ENCODE measurements at places on chromosomes 3 and 15. TPM values are rescaled to one million over a fixed set of nuclear protein-coding genes. Genes with fewer than 3 reads are reported as not detected.

DNA sequence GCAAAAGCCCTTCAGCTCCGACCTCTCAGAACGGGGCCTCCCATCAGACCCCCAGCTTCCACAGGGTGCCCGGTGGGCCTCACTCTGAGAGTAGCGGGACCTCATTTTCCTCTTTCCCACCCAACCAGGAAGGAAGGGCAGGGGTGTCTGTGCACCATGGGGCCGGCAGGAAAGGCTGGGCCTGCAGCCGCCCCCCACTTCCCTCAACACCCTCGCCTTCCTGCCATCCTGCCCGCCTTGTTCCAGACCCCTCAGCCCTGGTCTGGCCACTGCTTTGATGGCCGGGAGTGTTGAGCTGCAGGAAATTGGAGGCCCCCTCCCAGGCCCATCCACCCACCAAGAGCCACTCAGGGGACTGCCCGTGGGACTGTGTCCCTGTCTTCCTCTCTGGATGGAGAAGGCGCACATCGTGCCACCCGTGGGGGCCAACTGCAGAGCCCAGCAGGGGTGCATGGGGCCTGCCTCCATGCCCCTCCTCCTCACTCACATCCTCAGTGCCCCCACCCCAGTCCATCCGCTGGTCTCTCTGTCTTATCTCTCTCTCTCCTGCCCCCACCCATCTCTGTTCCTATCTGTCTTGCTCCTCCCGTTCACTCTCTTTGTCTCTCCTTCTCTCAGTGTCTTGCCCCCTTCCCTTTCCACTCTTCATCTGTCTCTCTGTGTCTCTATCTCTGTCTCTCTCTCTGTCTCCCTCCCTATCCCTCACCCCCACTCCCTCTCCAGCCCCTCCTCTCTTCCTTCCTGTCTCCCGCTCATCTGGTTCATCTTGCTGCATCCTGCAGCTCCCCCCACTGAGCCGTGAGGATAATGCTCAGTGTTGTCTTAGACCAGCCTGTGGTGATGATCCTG, 1.8 kb upstream of the PLXND1 start:
- no peak for DNase-seq
- H3K27ac ChIP-seq = no peak overlapping the region
- peaks cover 10% of the 10 kb centered on the region for H3K27me3 ChIP-seq
- H3K4me1 ChIP-seq = peaks cover 16% of the 10 kb centered on the region

- H3K4me1 ChIP-seq = peaks cover 4% of the 10 kb centered on the region
- no peak for DNase-seq
- no peaks in the 10 kb centered on the region for H3K27me3 ChIP-seq
- H3K27ac ChIP-seq = no peak overlapping the region
Observed at GRCh38 chr15:64213646-64214045, 50.8 kb upstream of the PPIB start.

DNAH12 gene
- total RNA-seq = 0.22 TPM

DNA sequence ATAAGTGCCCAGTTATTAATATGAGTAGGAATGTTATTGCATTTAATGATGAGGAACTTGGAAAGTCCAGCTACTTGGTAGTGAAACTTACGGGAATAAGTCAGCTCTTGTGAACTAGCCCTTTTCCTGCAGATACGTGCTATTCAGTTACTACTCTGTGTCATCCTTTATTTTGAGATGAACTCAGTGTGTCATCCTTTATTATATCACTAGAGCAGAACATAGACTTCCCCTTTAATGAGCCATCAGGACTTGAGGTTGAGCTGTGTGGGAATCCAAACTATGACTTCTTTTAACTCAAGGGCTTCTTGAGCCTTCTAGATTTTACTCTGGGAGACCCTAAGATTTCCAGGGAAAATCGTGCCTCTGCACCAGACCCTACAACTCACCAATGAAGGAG, 3.6 kb downstream of the ACTC1 start:
- no peaks in the 10 kb centered on the region for H3K4me1 ChIP-seq
- H3K36me3 ChIP-seq = no peaks in the 10 kb centered on the region
- no peak for DNase-seq
- no peak overlapping the region for H3K4me3 ChIP-seq
- H3K27me3 ChIP-seq = peaks cover 10% of the 10 kb centered on the region
- H3K27ac ChIP-seq = no peak overlapping the region

PP2D1 gene
- total RNA-seq = not detected

CPN2 gene
- not detected for total RNA-seq

MORF4L1 gene
- 402 TPM for total RNA-seq

- no peaks in the 10 kb centered on the region for H3K27me3 ChIP-seq
- no peak overlapping the region for H3K4me3 ChIP-seq
- H3K4me1 ChIP-seq = no peaks in the 10 kb centered on the region
- no peaks in the 10 kb centered on the region for H3K36me3 ChIP-seq
- no peak overlapping the region for H3K27ac ChIP-seq
Observed at GRCh38 chr15:59191855-59192237, 14.8 kb upstream of the LDHAL6B start.

GRCh38 chr3:101009386-101009785, 16.2 kb upstream of the ABI3BP start:
- H3K27ac ChIP-seq = no peak overlapping the region
- no peaks in the 10 kb centered on the region for H3K27me3 ChIP-seq
- H3K4me1 ChIP-seq = no peaks in the 10 kb centered on the region
- no peak for DNase-seq
- H3K4me3 ChIP-seq = no peak overlapping the region

DNA sequence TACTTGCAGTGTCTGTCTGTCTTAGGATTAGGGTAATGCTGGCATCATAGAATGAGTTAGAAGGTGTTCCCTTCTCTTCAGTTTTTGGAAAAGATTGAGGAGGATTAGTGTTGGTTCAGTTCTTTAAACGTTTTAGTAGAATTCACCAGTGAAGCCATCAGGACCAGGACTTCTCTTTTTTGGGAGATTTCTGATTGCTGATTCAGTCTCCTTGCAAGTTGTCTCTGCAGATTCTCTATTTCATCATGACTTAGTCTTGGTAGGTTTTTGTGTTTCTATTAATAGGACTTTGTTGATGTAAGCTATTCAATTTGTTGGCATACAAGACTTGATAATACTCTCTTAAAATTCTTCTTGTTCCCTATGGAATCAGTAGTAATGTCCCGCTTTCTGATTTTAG, 48.9 kb downstream of the STT3B start:
- peaks cover 47% of the 10 kb centered on the region for H3K36me3 ChIP-seq
- no peaks in the 10 kb centered on the region for H3K27me3 ChIP-seq
- H3K27ac ChIP-seq = no peak overlapping the region

- peaks cover 38% of the 10 kb centered on the region for H3K36me3 ChIP-seq
- H3K4me1 ChIP-seq = peaks cover 23% of the 10 kb centered on the region
- H3K4me3 ChIP-seq = no peak overlapping the region
- no peak overlapping the region for H3K27ac ChIP-seq
Observed at GRCh38 chr3:45917146-45917898, 25.9 kb upstream of the CXCR6 start.

DNA sequence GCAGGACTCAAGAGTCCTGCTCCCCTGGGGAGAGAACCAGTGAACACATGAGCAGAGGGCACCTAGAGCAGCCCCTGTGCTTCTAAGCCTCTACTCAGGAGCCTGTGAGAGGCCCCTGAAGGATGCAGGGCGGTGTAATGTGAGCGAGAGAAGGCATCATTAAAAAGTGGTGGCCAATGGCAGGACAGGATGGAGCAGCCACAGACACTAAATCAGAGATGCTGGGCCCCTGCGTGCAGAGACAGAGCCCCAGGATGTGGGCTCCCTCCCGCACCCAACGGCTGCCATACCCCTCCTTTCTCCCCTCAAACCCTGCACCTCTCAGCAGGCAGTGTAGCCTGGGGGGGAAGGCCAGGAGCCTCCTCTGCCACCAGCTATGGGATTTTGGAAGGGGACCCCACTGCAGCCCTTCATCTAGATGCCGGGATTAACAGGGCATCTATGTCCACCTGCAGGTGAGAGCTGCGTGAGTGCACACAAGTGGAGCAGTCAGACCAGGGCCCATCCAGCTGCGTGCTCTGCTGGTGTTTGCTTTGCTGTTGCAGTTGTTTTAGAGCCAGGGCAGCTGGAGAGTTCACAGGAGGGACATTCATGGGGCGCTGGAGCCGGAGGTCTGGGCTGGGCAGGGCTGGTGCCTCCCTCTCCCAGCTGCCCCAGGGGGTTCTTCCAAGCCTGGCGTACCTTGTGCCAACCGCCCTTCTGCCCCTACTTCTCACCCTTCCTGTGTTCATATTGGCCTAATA, 5.1 kb upstream of the IQSEC1 start:
- peaks cover 13% of the 10 kb centered on the region for H3K4me1 ChIP-seq
- H3K4me3 ChIP-seq = no peak overlapping the region
- no peaks in the 10 kb centered on the region for H3K36me3 ChIP-seq
- no peak for DNase-seq
